ENCODE measurements at places on chromosomes 4 and X.

GRCh38 chr4:47631161-47631560 lies 146.1 kb downstream of the ATP10D start:
- DNase-seq = no peak

- DNase-seq = no peak
Observed at GRCh38 chrX:46630141-46630540, 56.6 kb downstream of the CHST7 start.

DNA sequence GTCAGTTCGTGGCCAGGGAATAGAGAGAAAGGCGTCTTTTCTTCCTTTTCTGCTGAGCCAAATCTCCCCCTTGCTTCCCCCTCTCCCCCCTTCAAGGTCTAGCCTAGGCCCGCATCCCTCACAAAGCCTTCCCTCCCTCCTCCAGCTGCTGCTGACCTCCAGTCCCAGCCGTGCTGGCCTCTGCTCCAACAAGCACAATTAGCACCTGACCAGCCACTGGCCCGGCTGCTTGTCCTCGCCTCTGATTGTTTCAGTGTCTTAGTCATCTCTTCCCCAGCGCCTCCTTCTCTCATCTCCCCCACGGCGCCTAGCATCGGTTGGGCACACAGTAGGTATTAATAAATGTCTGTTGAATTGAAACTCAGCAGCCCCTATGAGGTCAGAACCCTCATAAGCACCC lies 4.2 kb downstream of the ELF4 start:
- no peak for DNase-seq

GRCh38 chrX:73728602-73729001 lies 165.6 kb downstream of the CHIC1 start:
- no peak for DNase-seq

GRCh38 chrX:132822634-132823012 lies 135.8 kb downstream of the HS6ST2 start:
- DNase-seq = no peak

DNA sequence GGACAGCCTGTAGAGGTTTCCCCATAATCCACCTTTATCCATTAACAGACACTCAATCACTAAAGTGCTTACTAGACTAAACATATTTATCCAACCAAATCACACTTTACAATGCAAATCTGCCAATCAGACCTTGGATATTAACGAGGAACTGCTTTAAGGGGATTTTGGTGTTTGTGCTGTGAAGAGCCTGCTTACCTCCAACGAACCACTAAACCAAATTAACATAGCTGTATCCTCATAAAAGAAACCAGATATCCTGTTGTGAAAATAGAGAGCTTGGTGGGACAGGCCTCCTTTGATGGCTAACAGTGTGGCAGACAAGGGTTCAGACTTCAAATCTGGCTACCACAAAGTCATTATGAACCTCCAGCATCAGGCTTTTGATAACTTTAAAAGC lies 252.6 kb upstream of the HAND2 start:
- DNase-seq = no peak

DNA sequence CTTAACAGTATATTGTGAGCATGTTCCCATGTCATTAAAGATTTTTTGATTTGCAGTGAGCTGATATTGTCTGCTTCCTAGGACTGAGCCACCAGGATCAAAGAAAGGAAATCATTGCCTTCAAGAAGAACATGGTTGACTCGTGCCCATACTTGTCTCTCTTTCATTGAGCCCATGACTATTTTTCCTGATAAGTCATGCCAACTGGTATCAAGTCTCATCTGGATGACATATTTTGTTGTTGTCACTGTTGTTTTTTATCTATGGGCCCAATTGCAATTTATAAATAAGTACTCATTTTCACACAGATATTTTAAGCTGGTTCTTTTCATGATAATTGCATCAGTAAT lies 10.2 kb upstream of the RHOH start:
- no peak for DNase-seq

DNA sequence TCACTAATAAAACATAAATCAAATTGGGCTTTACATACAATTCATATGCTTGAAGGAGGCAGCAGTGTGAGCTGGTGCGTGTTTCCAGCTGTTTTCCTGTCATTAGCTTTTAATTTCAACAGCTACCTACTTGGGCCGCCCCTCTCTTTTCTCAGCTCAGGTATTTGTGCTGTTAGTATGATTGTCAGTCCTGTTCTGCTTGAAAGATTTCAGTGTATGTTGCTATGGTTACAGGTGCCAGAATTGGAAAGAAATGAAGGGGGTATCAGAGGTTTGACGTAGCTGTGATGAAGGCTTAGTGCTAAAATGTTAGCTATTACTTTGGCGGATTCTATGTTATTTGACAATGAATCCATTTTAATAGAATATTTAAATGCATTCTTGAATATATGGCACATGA lies 440.3 kb downstream of the ZIC3 start:
- DNase-seq = no peak

DNA sequence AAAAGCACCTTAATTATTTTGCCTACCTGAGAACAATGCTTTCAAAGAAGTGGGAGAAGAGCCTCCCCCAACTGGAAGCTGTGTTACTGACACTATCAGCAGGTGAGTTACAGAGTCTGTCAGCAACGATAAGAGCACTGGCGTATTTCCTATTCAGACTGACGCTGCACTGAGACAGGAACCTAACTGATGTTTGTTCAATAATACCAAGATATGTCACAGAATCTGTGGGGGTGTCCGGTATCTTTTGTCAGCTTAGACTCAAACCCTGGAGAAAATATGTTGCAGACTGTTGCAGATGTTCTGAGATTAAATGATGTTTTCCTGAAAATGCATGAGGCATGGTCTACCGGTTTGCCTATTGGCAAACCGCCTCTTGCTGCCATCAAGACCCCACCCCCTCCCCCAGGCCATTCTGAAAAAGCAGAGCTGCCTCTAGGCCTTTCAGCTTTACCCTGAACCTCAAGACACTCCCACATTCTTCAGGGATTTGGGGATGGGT lies 115.2 kb upstream of the KIT start:
- no peak for DNase-seq

GRCh38 chrX:1423215-1423614 lies 29.5 kb downstream of the ASMTL start:
- no peak for DNase-seq

DNA sequence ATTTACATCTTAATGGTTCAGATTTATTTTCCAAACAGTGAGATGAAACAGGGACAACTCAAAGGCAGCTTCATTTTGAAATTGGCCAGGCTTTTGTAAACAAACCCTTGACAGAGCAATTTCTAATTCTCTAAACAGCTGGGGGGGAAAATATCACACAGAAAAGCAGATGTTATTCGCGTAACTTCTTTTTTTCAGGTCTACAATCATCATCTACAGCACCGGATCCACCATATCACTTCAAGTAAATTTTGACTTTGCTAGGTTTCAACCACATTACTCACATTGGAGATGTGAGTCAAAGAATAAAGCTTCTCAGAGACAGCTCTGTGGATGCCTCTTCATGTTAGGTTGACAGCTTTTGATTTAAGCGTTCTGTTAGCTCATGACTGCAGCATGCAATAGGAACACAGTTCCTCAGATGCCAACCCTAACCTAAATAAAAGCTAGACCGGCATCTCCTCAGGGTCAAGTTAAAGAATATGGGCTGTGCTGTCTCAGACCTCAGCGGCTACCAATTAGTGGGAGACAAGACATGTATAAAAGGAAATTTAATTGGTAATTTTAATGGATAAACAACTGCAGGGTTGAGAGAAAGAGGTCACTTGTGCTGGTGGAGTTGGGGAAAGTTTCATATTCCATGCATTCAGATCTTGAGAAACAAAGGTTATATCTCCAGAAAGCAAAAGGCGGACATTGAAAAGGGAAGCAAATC lies 26.8 kb downstream of the AMELX start:
- DNase-seq = no peak

GRCh38 chrX:130826249-130826648 lies 76.8 kb downstream of the ENOX2 start:
- DNase-seq = no peak

GRCh38 chrX:129585691-129586090 lies 45.6 kb downstream of the OCRL start:
- DNase-seq = no peak

DNA sequence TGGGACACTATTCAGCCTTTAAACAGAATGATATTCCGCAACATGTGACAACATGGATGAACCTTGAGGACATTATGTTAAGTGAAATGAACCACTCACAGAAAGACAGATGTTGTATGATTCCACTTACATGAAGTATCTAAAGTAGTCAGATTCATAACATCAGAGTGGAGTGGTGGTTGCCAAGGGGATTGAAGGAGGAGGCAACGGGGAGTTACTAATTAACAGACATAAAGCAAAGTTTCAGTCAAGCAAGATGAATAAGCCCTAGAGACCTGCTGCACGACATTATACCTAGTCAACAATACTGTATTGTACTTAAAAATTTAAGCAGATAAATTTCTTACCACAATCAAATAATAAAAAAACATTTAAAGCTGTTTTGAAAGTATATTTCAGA lies 105.0 kb upstream of the NR0B1 start:
- DNase-seq = no peak

DNA sequence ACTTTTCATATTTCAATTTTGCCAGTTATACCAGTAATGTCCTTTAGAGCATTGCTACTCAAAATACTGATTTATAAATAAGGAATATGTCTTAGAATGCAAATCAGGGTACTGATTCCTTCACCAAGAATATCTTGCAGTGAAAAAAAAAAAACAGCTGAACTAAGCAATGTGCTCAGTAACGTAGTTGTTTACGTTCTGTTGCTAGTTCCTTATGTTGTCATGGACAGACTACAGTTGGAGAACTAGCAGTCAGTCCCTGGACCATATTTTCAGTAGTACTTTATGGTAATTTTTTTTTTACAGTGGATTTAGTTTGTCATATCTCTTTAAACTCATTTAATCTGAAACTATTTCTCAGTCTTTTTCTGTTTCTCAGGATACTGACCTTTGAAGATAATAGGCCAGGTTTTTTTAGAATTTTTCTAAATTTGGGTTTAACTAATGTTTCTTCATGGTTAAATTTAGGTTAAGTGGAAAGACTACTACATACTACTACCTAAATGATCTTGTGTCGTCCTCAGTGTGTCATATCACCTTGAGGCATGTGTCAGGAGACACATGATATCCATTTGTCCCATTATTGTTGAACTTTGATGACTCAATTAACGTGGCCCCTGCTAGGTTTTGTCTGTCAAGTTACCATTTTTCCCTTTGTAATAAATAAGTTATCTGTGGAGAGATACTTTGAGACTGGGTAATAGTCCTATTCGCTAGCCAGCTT lies 21.0 kb downstream of the SMARCAD1 start:
- no peak for DNase-seq

DNA sequence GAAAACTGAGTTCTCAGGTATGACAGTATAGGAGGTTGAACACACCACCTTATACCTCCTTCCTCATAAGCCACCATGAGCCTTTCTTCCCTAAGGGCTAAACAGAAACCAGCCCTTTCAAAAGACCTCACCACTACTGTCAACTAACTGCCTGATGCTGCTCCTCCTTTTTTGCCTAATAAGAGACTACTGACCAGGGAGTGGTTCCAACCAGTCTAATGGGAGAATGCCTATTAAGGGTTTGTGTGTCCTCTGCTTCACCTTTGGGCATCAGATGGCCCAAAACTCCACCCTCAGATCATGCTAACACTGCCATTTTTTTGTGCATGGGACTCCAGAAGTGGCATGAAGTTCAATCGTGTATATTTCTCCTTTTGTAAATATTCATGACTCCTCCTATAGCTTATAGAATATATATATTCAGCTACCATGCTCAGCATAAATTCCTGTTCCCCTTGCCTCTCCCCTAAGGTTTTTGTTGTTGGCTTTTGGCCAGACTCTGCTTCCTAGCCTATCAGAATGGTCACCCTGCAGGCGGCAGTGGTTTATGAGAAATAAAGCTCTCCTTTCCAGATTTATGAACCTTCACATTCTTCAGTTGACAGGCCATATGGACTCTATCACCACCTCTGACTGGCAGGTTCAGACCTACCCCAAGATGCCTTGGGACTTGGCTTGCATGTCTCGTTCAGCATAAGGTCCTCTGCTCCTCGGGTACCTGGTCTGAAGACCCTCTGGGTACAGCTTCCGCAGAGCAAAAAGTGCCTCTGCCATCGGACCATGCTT lies 28.2 kb downstream of the FGFBP1 start:
- DNase-seq = no peak

- no peak for DNase-seq
Observed at GRCh38 chrX:72573158-72573511, 492 bp upstream of the HDAC8 start.

- no peak for DNase-seq
Observed at GRCh38 chr4:15971068-15971801, 8.3 kb upstream of the FGFBP2 start.

- DNase-seq = no peak
Observed at GRCh38 chr4:38455092-38455862, 208.7 kb upstream of the KLF3 start.

GRCh38 chr4:15913631-15913970 lies 24.9 kb downstream of the FGFBP1 start:
- no peak for DNase-seq

DNA sequence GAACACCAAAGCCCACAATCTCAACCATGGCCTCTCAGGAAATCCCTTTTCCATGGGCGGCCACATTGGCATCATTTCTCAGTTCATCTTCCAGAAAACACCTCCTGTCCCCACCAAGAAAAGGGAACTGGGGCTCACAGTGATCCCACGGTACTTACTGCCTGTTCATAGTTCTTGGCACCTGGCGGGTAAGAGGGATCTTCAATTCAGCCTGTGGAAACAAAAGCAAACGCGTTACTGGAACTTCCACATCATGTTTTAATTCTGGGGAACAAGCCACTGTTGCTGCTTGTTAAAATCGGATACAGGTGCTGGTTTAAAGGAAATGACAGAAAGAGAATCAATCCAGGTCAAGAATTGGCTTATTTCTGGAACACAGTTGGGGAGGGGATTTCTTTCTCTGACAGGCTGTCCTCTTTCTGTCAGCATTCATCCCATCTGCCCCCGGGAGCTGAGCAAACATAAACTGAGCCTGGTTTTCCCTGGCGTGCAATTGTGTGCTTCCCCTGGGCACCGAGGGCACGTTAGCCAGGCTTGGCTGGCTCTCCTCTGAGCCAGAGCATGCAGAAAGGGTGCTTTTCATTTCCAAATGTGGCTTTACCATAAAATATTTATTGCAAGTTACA lies 16.8 kb downstream of the CLNK start:
- no peak for DNase-seq

GRCh38 chr4:8000721-8001491 lies 61.2 kb upstream of the AFAP1 start:
- no peak for DNase-seq

DNA sequence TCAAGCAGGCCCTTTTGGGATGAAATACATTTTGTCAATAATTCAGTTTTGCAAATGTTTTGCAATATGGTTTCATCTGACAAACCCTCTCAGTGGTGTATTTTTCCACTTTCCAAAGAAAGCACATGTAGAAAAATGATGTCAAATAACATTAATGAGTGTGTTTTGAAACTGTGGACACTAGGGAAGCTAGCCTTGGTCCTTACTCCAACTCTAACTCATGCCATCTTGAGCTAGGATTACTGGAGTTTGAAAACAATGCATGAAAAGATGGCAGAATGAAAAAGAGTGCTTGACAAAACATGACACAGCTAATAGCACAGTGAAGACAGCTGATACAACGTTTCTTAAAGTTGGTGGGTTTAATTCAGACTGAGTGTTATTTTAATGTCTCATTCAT lies 41.4 kb downstream of the HAND2 start:
- DNase-seq = no peak

All from forelimb muscle (tissue), 1 donor.